Activated CD8-positive, alpha-beta T cell treated with anti-CD3 and anti-CD28 coated beads, Interleukin-2, amount 10 ng/mL, durations not matched to agents 7 days and 5 days (primary cell): ENCODE measurements at places on chromosomes 7 and 10.

GRCh38 chr7:85600395-85600794, 413.5 kb upstream of the SEMA3D start:
- DNase-seq, result no peak

DNA sequence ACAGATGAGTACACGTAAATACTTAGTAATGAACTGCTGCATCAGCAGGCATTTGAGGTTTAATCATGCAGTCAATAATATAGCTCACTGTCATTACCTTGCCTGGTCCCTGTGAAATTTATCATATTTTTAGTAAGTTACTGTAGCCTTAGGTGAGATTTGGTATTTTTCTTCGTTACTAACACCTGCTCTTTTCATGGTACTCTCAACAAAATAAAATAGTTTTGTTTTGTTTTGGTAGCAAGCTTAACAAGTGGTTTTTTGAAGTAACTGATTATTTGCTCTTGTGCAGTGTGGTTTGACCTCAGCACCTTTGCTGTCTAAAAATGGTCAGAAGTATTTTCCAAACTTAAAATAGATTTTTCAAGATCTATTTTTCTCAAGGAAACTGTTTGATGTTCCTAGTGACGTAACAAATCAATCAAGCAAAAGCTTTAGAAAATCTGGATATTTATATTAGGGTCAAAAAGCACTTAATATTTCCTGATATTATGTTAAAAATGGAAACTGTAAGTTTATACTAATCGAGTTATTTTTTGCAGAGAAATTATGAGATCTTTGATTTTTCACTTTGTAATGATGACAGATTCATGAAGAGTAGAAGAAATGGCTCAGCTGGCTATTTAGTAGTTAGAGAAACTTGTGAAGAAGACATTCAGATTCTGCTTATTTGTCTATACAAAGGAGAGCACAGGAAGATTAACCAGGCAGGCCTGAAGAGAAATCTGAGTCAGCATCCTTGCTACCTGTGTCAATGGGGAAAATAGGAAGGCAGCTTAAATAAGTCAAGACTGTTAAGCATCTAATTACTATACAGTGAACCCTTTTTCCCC, 21.0 kb upstream of the RPA3 start:
- no peak for DNase-seq

GRCh38 chr7:140212100-140212881, 35.5 kb upstream of the KDM7A start:
- peak; percentile 27 for DNase-seq

DNA sequence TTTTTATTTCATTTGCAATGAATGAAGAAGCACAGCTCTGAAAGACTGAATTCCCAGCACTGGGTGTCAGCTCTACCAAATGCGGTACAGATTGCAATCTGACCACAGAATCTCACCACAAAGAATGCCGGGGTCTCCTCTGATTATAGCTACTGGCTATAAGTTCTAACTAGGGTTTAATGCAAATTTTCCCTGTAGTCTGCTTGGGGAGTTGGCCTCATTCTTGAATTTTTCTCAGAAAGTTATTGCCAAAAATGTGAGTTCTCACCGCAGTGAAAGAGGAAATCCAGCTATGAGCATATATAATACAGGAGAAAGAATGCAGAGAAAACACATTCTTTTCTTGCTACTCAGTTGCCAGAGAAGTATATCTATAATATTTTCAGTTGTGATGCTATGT, 1255.7 kb upstream of the LRRTM3 start:
- DNase-seq, result no peak

GRCh38 chr10:71088054-71088453, 124.3 kb upstream of the UNC5B start:
- peak; percentile 1 for DNase-seq
